Ovary (tissue), 10 donors: ENCODE measurements at places on chromosomes 6 and 20. TPM values are rescaled to one million over a fixed set of nuclear protein-coding genes. Genes with fewer than 3 reads are reported as not detected.

Gene PACSIN1
- total RNA-seq, result 0.46 TPM

Gene NOX3
- not detected for total RNA-seq

Gene TGM6
- not detected for total RNA-seq

DNA sequence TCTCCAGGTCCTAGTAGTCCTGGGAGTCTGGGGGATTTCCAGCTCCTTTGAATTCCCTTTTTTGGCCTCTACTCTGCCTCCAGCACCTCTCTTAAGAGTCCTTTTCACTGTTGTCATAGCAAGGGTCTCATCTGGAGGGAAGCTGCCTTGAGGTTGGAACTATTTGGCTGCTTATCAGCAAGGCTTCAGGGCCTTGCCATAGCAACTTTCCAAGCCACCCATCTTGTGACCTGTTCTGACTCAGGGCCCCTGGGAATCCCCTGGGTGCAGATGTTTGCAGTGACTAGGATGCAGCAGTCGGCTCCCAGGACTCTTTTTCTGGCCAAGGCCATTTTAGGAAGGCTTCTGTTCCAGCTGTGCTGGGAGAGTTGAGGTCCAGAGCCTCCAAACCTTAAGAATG, 12.4 kb downstream of the PKIG start:
- no peak overlapping the region for H3K27ac ChIP-seq
- peaks cover 11% of the 10 kb centered on the region for H3K4me1 ChIP-seq
- no peaks in the 10 kb centered on the region for H3K36me3 ChIP-seq
- DNase-seq, result no peak

DNA sequence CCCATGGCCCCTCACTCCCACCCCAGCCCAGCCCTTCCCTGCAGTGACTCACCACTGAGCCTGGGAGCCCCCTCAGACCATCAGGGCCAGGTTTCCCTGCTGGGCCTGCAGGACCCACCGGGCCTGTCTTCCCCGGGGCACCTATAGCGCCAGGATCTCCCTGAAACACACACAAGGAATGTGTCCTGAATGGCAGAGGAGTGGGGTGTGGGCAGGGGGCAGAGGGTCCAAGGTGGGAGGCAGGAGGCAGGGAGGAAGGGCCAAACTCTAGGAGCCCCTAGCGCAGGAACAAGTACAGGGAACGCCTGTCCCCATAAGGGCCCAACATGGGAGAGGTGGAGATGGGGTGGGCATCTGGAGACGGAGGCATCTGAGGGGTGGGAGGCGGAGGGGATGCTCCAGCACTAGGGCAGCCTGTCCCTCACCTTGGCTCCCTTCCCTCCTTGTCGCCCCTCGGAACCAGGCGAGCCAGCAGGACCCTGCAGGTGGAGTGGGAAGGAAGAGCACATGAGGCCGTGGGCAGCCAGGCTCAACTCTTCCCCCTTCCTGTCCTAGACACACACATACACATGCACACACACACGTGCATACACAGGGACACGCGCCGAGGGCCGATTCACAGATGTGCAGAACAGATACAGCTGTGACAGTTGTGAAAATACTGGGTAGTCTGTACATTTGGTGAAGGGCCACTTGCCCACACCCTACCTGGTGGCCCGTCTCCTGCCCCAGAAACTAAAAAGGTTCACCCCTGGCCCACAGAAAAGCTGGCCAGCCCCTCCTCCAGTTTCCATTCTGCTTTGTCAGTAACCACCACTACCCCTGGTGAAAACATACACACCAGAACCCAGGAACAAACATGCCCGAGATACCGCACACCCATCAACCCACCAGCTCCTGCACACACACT, 24.6 kb downstream of the COL11A2 start:
- no peak for DNase-seq
- no peak overlapping the region for H3K27ac ChIP-seq
- no peaks in the 10 kb centered on the region for H3K27me3 ChIP-seq
- no peaks in the 10 kb centered on the region for H3K36me3 ChIP-seq

DNA sequence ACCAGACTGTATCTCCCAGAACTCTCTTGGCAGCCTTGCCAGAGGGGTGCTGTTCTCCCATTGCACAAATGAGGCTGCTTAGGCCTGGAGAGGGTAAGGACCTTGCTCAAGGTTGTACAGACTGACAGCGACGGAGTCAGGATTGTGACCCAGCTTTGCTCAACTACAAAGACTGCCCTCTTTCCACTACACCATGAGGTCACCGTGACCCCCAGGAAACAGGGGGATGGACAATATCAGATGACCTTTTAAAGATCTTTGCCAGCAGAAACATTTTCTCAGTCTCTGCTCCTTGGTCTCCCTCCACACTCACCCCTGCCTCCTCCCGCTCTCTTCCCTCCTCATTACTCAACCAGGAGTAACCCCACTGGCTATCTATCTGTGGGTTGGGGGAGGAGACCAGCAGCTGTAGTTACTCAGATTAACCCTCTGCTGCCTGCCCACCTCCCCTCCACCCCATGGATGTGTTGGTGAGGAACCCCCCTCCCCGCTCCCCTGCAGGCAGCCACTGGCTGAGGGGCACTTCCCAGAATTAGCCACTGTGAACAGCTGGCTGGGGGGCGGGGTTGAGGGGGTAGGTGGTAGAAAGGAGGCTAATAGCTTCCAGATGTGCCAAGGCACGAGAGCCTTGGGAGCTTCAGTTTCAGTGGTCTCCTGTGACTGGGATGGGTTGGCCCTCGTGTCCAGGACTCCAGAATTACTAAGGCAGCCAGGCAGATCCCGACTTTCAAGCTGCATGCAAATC, 26.9 kb upstream of the MRPS18A start:
- no peaks in the 10 kb centered on the region for H3K27me3 ChIP-seq
- H3K27ac ChIP-seq, result no peak overlapping the region

GRCh38 chr6:32954986-32955802, 2.3 kb upstream of the HLA-DMA start:
- no peak for DNase-seq
- H3K4me1 ChIP-seq, result peaks cover 2% of the 10 kb centered on the region
- H3K27ac ChIP-seq, result no peak overlapping the region
- no peak overlapping the region for H3K4me3 ChIP-seq
- H3K27me3 ChIP-seq, result no peaks in the 10 kb centered on the region

DNA sequence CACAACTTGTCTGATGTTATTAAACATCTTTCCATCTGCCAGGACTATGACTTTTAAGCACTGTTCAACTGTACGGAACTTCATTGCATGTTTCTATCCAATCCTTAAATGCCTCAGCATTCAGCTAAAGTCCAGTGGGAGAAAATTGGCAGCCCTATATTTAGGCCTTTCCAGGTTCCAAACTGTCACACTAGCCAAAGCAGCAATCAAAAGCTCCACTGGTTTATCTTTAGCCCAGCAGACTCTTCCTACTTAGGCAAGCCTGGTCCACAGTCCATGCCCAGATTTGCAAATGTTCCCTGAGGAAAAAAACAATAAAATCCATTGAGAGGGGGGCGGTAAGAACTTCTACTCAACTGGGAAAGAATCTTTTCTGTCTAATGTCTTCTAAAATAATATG, 349.1 kb upstream of the GJE1 start:
- H3K27me3 ChIP-seq, result no peaks in the 10 kb centered on the region
- no peak overlapping the region for H3K4me3 ChIP-seq
- H3K4me1 ChIP-seq, result no peaks in the 10 kb centered on the region
- H3K27ac ChIP-seq, result no peak overlapping the region
- no peak for DNase-seq

Gene IP6K3
- 0.24 TPM for total RNA-seq

GRCh38 chr20:35285806-35286076, 1.2 kb upstream of the EIF6 start:
- no peak overlapping the region for H3K4me3 ChIP-seq
- no peak overlapping the region for H3K27ac ChIP-seq
- no peak for DNase-seq
- no peaks in the 10 kb centered on the region for H3K27me3 ChIP-seq
- peaks cover 6% of the 10 kb centered on the region for H3K4me1 ChIP-seq
- no peaks in the 10 kb centered on the region for H3K36me3 ChIP-seq

- no peak for DNase-seq
- H3K36me3 ChIP-seq, result no peaks in the 10 kb centered on the region
- no peak overlapping the region for H3K27ac ChIP-seq
- no peaks in the 10 kb centered on the region for H3K4me1 ChIP-seq
- no peaks in the 10 kb centered on the region for H3K27me3 ChIP-seq
These were observed 210.3 kb upstream of the ARG1 start for GRCh38 chr6:131362696-131363095.

GRCh38 chr6:118882314-118882905, 11.5 kb upstream of the ASF1A start:
- DNase-seq, result no peak
- no peaks in the 10 kb centered on the region for H3K27me3 ChIP-seq
- no peaks in the 10 kb centered on the region for H3K36me3 ChIP-seq
- H3K27ac ChIP-seq, result no peak overlapping the region

Gene RAET1G
- total RNA-seq, result 0.82 TPM

Gene CALHM4
- not detected for total RNA-seq

DNA sequence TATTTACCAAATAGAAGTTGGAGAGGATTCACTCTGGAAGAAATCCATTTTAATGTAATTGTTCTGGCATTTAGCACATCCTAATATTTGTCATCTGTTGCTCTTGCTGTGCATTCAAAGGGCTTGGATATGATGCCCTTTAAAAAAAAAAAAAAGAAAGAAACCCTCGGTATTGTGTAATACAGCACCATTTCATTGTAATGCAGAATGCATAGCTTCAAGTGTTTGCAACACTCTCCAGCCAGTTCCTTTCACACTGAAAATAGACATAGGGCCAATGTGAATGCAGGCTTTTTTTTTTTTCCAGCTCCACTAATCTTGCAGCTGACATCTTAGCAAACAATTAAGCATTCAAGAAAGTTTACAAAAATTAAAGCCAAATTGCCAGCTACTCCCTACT, 197.4 kb upstream of the POU3F2 start:
- no peak overlapping the region for H3K27ac ChIP-seq
- no peak overlapping the region for H3K4me3 ChIP-seq
- DNase-seq, result no peak

DNA sequence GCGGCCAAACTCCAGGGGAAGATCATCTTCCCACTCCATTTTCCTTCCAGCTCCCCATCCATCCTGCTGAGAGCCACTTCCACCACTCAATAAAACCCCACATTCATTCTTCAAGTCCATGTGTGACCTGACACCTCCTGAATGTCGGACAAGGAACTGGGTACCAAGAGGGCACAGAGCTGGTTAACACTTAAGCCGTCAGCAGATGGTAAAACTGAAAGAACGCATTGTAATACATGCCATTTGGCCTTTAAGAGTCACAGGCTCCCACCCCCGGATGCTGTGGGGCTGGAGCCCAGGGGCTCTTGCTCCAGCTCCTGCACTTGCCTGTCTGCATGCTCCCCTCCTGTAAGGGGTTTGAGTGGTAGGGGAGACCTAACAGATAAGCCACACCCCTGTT, 753.9 kb downstream of the COL12A1 start:
- no peaks in the 10 kb centered on the region for H3K4me1 ChIP-seq
- H3K4me3 ChIP-seq, result no peak overlapping the region
- no peak overlapping the region for H3K27ac ChIP-seq
- no peak for DNase-seq

Gene MYH7B
- total RNA-seq, result 0.74 TPM

- H3K36me3 ChIP-seq, result no peaks in the 10 kb centered on the region
- no peak overlapping the region for H3K27ac ChIP-seq
- no peaks in the 10 kb centered on the region for H3K27me3 ChIP-seq
- DNase-seq, result no peak
- no peak overlapping the region for H3K4me3 ChIP-seq
- H3K4me1 ChIP-seq, result no peaks in the 10 kb centered on the region
These were observed 64.7 kb downstream of the AK9 start for GRCh38 chr6:109626311-109626710.

Gene CAGE1
- total RNA-seq, result not detected

Gene SLC22A16
- total RNA-seq, result not detected

GRCh38 chr6:2353412-2354137, 108.2 kb upstream of the GMDS start:
- peaks cover 5% of the 10 kb centered on the region for H3K4me1 ChIP-seq
- H3K36me3 ChIP-seq, result no peaks in the 10 kb centered on the region
- no peaks in the 10 kb centered on the region for H3K27me3 ChIP-seq
- H3K27ac ChIP-seq, result no peak overlapping the region
- H3K4me3 ChIP-seq, result no peak overlapping the region

DNA sequence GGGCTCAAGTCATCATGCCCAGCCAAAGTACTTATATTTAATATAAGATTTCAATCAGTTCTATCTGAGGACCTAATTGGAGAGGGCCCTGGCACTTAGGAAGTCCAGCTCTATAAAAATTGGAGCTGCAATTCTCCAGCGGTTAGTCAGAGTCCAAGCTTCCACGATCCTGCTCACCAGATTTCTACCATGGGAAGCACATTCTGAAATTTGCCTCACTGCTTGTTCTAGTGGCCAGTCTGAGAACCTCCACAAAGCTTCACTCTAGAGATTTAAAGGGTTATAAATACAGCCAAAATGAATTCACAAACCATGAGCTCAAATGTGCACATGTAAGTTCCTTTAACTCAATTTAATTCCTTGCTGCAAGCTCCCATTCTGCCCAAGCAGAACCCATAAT, 33.5 kb downstream of the PNLDC1 start:
- H3K27ac ChIP-seq, result no peak overlapping the region
- H3K4me3 ChIP-seq, result no peak overlapping the region
- H3K36me3 ChIP-seq, result no peaks in the 10 kb centered on the region
- H3K4me1 ChIP-seq, result peaks cover 6% of the 10 kb centered on the region
- DNase-seq, result no peak

GRCh38 chr6:20483887-20484497, 50.3 kb upstream of the CDKAL1 start:
- H3K4me3 ChIP-seq, result no peak overlapping the region
- H3K4me1 ChIP-seq, result no peaks in the 10 kb centered on the region
- DNase-seq, result no peak

DNA sequence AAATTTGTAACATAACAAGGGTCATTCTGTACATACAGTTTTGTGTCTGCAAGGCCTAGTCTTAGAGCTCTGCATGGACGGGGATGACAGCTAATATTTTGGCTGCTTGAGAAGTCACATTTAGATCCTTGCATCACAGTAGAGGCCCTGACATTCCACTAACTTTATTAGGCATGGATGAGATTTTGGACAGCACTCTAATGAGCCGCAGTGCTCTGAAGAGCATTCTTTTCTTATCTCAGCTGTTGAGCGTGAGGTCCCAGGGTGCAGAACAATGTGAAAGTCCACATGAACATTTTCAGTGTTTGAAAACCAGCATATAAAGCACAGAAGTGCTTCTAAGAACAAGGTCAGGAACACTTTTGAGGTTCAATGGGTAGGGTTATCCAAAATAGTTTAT, 58.9 kb downstream of the IPCEF1 start:
- H3K4me3 ChIP-seq, result no peak overlapping the region
- H3K36me3 ChIP-seq, result no peaks in the 10 kb centered on the region
- no peak for DNase-seq
- no peak overlapping the region for H3K27ac ChIP-seq
- no peaks in the 10 kb centered on the region for H3K27me3 ChIP-seq

Gene TRIM15
- total RNA-seq, result not detected

Gene WFDC5
- total RNA-seq, result not detected

- no peaks in the 10 kb centered on the region for H3K27me3 ChIP-seq
- H3K27ac ChIP-seq, result no peak overlapping the region
- no peak overlapping the region for H3K4me3 ChIP-seq
- H3K4me1 ChIP-seq, result no peaks in the 10 kb centered on the region
These were observed 6.0 kb downstream of the RGS17 start for GRCh38 chr6:153125032-153125431.
